Activated B cell treated with CpG ODN at 0.5 μM for 24 hours (primary cell): ENCODE measurements at places on chromosomes 12 and 14. TPM values are rescaled to one million over a fixed set of nuclear protein-coding genes. Genes with fewer than 3 reads are reported as not detected.

DNA sequence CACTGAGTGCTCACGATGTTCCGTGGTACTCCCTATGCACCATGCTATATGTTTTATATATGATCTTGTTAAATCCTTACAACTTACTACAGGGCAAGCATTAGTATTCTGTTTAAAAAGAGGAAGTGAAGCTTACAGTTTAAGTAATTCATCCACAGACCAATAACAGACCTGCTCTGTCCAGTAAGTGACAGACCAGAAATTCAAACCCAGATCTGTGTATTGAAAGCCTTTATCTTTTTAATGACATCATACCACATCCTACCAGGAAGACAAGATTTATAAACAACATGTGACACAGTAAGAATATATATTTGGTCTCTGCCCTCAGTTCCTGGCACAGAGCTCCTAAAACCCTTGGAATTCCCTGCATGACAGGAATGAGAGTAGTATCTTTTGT, 206.5 kb downstream of the STXBP6 start:
- no peak overlapping the region for H3K27ac ChIP-seq
- no peak for DNase-seq
- H3K4me1 ChIP-seq: no peaks in the 10 kb centered on the region
- H3K27me3 ChIP-seq: peaks cover 3% of the 10 kb centered on the region
- H3K36me3 ChIP-seq: no peaks in the 10 kb centered on the region

DNA sequence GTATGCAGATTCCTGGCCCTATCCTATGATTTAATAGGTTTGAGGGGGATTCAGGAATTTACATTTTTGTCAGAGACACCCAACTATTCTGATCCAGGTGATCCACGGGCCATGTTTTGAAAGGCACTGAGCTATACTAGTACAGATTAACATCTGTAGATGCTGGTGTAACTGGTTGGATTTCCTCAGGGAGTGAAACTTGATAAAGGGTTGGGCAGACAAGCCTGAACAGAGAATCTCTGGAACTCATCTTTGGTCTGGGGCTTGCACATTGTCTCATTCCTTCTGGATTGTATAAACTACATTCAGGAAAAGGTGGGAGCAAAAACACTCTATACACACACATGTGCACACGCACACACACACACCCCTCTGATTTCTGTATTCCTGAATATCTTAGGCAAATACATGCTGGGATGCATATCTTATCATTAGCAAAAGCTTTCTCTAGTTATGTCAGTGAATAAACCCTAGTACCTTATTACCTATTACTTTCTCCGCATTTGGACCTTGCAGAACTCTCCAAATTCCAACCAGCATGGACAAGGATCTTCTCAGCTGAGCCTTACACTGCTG, 104.6 kb downstream of the SLC38A1 start:
- peaks cover 11% of the 10 kb centered on the region for H3K4me1 ChIP-seq
- no peak for DNase-seq
- H3K27me3 ChIP-seq: no peaks in the 10 kb centered on the region
- H3K36me3 ChIP-seq: peaks cover 2% of the 10 kb centered on the region

GRCh38 chr14:75286313-75286712, 7.7 kb downstream of the FOS start:
- H3K4me3 ChIP-seq: no peak overlapping the region
- DNase-seq: no peak
- H3K36me3 ChIP-seq: peaks cover 9% of the 10 kb centered on the region
- peak overlapping the region; percentile 56 for H3K27ac ChIP-seq

DNA sequence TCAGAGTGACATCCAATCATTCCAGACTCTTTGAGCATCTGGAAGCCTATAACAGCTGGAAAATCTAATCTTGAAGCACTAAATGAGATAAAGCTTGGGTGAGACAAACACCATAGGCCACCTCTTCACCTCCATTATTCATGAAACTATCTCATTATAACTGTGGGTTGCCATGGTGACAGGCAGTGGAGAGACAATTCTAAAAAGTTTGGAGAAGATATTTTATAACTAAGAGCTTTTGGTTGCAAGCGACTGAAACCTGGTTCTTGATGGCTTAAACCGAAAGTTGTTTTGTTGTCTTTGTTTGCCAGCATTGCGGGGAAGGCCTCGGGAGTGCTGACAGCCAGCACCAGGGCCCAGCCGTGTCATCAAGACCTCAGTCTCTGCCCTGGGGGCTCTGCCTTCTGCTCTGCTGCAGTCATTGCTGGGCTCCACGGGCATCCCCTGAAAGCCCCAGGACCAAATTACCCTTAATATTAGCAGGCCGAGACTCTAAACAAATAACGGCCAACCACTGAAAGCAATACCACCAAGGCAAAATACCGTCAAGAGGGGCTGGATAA, 353.6 kb upstream of the SFSWAP start:
- no peak overlapping the region for H3K4me3 ChIP-seq
- no peaks in the 10 kb centered on the region for H3K36me3 ChIP-seq
- DNase-seq: no peak
- no peak overlapping the region for H3K27ac ChIP-seq

GRCh38 chr12:57632958-57633840, at the start of gene B4GALNT1:
B4GALNT1 (minus strand) TSS chr12:57633201; CDS start chr12:57632132, 1,069 bp downstream.
- no peaks in the 10 kb centered on the region for H3K36me3 ChIP-seq
- peaks cover 45% of the 10 kb centered on the region for H3K27me3 ChIP-seq
- no peak within 1 kb of the TSS for H3K27ac ChIP-seq
- H3K4me3 ChIP-seq: peak within 1 kb of the TSS; percentile 73
- peak; percentile 75 for DNase-seq

- H3K27ac ChIP-seq: no peak overlapping the region
- no peak for DNase-seq
- no peak overlapping the region for H3K4me3 ChIP-seq
- peaks cover 44% of the 10 kb centered on the region for H3K36me3 ChIP-seq
Observed at GRCh38 chr14:76781648-76782051, 20.4 kb downstream of the VASH1 start.

DNA sequence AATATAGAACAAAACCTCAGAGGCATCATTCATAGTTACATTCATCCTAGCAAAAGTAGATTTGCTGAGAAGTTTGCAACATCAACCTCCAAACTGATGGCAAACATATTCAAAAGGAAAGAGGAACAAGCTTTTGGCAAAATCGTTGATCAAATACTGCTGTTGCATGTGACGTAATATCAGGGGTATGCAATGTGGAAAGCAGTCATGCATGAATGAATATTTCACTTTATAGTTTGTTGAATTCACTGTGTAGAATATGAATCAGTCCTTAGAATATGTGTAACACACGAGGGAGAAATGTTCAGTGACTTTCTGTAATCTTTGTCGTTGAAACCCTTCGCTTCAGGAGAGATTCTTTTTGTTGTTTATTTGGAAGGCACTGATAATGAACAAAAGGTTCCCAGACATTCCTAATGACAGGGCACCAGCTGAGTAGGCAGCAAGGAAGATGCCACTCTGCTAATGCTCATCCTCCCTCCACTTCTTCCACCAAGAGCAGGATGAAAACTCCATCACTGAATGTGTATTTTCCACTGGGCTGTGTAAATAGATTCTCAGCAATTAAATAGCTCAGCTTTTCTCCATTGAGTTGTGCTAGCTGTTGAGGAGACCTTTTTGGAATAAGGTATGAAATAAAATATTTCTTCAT, 126.1 kb downstream of the PELI2 start:
- no peak for DNase-seq
- no peaks in the 10 kb centered on the region for H3K36me3 ChIP-seq
- peaks cover 11% of the 10 kb centered on the region for H3K4me1 ChIP-seq
- H3K4me3 ChIP-seq: no peak overlapping the region
- H3K27me3 ChIP-seq: no peaks in the 10 kb centered on the region

GRCh38 chr12:91058786-91059185, 962 bp upstream of the KERA start:
- H3K27me3 ChIP-seq: peaks cover 2% of the 10 kb centered on the region
- no peaks in the 10 kb centered on the region for H3K4me1 ChIP-seq
- no peak overlapping the region for H3K4me3 ChIP-seq
- no peak overlapping the region for H3K27ac ChIP-seq

DNA sequence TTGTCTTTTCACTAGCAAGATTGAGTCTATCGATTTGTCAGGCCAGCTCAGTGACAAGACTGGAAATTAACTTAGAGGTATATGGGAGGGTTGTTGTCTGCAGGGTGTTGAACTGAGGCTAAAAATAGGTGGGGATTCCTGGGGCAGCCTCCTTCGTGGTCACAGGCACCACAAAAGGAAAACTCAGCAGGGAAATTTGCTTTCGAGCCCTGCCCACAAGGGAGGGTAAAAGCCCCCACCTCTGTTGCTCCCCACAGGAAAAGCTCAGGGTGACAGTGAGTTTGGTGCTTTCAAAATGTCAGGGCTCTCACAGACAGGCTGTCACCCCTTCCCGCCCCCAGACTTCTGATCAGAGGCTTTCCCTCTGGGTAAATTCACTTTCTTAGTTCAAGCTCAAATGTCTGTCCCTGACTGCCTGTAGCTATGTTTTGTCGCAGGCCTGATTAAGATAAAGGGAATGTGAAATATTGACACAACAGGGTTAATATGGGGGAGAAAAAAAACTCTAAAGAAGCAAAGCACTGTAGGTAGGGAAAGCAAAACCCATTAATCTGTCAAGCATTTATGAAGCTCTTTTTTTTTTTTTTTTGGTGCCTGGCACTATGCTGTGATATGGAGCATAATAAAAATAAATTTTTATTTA, 11.7 kb upstream of the NFKBIA start:
- peak overlapping the region; percentile 65 for H3K4me3 ChIP-seq
- H3K4me1 ChIP-seq: peaks cover 29% of the 10 kb centered on the region
- DNase-seq: no peak
- peak overlapping the region; percentile 59 for H3K27ac ChIP-seq

FKBP11 gene
- 22.9 and 26.1 TPM in 2 replicates for total RNA-seq

PTPRO gene
- total RNA-seq: 20.0 and 23.9 TPM in 2 replicates

SLC25A47 gene
- total RNA-seq: not detected in 2 replicates

CDKL1 gene
- total RNA-seq: 5.2 and 5.9 TPM in 2 replicates

LYZ gene
- 4.0 and 5.3 TPM in 2 replicates for total RNA-seq
